ENCODE measurements at places on chromosomes 12 and 14.

- no peak for DNase-seq
Observed at GRCh38 chr12:47848853-47849252, 29.1 kb upstream of the HDAC7 start.

GRCh38 chr12:54005853-54006558 lies 2.8 kb upstream of the HOXC8 start:
- DNase-seq, result no peak

DNA sequence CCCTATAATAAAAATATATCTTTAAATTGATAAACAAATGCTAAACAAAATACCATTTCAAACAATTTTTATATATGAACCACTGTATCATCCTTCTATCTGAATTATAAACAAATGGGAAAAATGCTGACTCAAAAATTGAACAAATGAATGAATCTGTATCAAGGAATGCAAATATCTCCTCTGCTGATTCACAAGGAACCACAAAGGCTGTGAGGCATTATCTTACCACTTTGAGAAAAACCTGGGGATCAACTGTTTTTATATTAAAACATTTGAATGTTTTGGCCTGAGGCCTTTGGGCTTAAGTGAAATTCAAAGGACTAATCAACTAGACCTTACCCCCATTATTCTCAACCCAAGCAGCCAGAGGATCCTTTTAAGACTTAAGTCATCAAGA lies 86.3 kb downstream of the EML5 start:
- DNase-seq, result no peak

GRCh38 chr12:30016540-30017055 lies 232.9 kb upstream of the TMTC1 start:
- no peak for DNase-seq

DNA sequence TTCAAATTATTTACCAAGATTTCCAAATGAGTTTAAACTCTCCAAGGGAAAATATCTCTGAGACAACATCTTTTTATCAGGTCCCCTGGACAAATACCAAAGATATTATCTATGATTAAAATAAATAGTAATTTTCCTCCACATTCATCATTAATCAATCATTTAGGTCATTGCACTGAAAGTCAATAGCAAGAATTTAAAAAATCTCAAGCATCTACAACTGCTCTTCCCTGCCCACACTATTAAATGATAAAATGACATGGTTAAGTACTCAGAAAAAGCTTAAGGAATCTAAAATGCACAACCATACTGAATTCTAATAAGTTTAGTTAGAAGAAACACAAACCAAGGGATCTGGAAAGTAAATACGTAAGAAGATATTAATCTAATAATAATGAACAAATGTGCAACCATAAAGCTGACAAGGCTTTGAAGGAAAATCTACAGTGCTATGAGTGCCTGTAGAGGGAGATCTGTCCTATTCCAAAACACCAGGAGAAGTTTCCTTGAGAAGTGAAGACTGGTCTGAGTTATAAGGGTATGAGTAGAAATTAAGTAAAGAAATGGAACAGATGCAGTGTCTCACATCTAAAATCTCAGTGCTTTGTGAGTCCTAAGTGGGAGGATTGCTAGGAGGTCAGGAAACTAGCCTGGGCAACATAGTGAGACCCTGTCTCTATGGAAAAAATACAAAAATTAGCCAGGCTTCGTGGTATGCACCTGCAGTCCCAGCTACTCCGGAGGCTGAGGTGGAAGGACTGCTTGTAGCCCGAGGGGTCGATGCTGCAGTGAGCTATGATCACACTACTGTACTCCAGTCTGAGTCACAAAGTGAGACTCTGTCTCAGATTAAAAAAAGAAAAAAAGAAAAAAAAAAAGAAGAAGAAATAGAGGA lies 19.2 kb downstream of the INTS13 start:
- DNase-seq, result no peak

- DNase-seq, result no peak
Observed at GRCh38 chr14:23299211-23299957, 3.3 kb downstream of the PPP1R3E start.

GRCh38 chr12:2268471-2269286 lies 215.9 kb downstream of the CACNA1C start:
- DNase-seq, result peak; percentile 59

GRCh38 chr12:71748081-71748850 lies 6.4 kb upstream of the RAB21 start:
- no peak for DNase-seq

- no peak for DNase-seq
Observed at GRCh38 chr12:127296591-127296990, 970.4 kb upstream of the TMEM132C start.

GRCh38 chr12:53677800-53678148 lies 1.9 kb upstream of the ATP5MC2 start:
- DNase-seq, result no peak

DNA sequence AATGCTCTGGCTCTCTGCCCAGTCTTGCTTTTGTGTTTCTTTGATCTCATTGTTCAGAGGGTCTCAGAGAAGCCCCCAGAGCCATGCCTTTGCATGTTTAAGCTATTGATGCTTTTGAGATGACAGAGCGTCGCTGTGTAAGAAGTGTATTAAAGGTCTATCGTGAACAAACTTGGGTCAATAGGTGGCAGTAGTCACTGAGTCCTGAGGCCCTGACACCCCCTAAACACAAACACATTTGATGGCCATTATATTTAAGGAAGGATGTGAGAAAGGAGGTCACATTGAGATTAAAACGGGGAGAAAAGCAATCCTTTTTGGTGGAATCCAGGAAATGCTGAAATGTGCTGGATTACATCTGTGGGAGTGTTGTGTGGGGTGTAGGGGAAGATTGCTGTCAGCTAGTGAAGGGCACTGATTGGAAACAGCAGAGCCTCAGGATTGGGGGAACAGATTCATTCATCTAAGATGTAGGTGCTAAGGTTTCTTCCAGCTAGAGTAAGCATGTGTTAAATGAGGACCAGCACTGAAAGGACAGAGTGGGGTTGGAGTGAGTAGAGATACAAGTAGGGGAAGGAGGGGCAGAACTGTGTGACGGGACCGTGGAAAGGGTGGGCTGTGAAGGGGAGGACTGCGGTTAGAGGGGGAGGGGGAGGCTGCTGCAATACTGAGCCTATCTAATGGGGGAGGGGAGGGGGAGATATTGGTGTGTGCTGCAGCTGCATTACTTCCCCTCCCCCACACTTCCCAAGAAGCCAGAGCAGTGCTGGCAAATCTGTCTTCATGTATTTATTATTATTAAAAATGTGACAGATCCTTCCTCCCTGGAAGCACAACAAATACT lies 12.7 kb downstream of the NGDN start:
- DNase-seq, result no peak
